ENCODE measurements at places on chromosomes 3 and 15.

GRCh38 chr15:31607656-31608055, 281.0 kb downstream of the KLF13 start:
- no peak for DNase-seq

- DNase-seq = no peak
Measured at GRCh38 chr15:60571008-60571420, 92.1 kb upstream of the ICE2 start.

- no peak for DNase-seq
Measured at GRCh38 chr15:49675041-49675440, 54.2 kb downstream of the DTWD1 start.

DNA sequence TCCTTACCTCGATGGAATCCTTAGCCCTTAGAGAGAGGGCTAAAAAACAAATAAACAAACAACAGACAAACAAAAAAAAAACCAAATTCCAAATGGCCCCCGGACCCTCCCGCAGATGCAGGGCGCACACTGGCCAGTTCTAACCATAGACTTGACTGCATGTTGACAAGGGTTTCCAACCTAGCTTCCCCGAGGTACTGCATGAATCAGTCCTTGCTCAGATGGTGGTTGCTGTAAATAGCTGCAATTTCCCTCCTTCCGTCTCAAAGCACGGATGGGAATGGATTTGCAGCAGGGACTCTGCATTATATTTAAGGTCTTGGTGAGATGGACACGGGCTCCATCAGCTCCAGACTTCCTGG, 162.8 kb downstream of the CD47 start:
- no peak for DNase-seq

- no peak for DNase-seq
Measured at GRCh38 chr3:51622868-51623267, 48.2 kb upstream of the TEX264 start.

DNA sequence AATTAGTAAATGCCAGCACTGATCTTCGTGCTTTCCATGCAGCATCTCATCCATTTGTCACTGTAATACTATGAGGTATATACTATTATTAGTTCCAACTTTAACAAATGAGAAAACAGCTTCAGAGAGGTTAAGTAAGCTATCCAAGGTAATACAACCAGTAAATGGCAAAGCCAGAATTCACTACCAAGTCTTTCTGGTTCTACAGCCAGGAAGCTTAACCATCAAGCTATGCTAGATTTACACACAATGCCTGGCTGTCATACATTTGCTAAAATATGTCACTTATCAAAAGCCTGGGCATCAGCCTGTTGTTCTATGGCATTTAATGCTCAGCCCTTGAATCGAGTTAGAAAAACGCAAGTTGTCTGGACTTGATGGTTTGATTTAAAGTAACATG, 32.6 kb downstream of the TMOD2 start:
- no peak for DNase-seq

GRCh38 chr3:191356631-191357439, 26.5 kb upstream of the UTS2B start:
- DNase-seq = no peak

DNA sequence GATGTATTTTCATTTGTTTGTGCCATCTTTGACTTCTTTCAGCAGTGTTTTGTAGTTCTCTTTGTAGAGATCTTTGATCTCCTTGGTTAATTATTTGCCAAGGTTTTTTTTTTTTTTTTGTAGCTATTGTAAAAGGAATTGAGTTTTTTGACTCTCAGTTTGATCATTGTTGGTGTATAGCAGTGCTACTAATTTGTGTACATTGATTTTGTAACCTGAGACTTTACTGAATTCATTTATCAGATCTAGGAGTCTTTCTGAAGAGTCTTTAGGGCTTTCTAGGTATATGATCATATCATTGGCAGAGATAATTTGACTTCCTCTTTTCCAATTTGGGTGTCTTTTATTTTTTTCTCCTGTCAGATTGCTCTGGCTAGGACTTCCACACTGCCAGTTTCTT, 42.2 kb upstream of the POMGNT2 start:
- DNase-seq = no peak

DNA sequence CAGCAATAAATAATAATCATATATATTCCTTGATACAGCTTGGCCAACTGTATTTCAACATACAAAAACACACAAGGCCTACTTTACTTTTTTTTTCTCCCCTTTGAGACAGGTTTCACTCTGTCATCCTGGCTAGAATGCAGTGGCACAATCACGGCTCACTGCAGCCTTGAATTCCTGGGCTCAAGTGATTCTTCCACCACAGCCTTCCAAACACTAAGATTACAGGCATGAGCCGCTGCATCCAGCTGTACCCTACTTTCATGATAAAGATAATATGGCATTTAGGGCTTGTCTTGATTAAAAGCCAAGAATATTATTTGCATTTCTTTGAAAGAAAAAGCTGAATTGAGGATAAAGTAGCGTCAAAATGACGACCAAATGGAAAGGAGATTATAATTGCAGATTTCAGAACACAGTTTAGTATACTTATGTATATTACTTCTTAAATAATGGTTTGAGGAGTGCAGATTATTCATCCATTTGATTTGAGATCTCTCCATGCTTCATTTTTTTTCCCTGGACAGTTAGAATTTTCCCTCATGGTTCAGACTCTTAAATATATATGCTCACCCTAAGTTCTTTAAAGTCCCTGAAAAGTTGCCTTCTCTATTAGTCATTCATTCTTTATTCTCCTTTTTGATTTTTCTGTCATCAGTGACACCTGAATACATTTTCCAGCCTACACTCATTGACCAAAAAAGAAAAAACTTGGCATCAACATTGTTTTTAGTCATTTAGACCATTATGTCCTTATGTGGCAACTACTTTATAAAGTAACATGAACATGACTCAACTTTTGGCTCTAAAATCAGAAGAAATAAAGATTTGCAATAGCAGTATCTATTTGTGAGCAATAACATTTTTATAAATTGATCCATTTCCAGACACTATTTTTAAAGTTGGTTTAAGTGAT, 48.5 kb upstream of the MLF1 start:
- DNase-seq = no peak

GRCh38 chr3:23659274-23659673, 146.5 kb upstream of the UBE2E1 start:
- DNase-seq = no peak

DNA sequence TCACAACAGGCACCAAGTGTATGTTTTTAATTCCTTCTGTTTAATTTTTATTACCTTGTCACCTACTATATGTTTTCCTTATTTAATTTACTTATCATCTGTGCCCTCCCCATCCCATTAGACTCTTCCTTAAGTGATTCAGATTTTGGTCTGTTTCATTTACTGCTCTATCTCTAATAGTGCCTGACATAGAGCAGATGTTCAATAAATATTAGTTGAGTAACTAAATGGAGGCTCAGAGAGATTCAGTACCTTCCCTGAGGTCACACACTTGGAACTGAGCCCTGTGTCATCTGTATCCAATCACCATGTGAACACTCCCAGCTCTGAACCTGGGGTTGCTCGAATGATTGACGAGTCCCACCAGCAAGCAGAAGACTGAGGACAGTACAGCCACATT, 318.1 kb upstream of the WNT5A start:
- no peak for DNase-seq
